ENCODE measurements at places on chromosomes 1 and 21.

DNA sequence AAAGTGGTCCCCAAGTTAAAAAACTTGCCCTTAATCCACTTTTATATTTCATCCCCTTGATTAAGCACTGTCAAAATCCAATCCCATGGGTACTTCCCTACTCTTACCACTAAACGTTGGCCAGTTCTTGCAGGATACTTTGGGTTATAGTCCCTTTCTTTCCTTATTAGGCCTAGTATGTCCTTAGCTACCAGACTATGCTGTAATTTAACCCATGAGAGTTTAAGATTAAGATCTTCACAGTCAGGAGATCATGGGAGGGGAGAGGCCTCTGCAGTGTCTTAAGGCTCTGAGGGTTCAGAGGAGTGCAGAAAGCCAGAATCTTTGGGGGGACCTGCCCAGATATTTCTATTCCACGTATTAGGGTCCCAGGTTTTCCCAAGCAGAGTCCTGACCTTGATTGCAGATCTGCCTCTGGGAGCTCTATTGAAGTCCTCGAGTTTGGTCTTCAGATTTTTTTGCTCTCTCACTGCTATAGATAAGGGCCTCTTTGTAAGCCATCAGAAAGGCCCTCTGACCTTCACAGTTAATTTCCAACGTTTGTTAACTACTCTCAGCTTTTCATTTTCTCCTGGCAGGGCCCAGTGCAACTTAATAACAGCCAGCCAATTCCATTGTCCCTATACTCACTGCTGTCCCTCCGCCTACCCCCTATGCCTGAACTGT lies 9.0 kb upstream of the CGN start:
- no peak for DNase-seq

DNA sequence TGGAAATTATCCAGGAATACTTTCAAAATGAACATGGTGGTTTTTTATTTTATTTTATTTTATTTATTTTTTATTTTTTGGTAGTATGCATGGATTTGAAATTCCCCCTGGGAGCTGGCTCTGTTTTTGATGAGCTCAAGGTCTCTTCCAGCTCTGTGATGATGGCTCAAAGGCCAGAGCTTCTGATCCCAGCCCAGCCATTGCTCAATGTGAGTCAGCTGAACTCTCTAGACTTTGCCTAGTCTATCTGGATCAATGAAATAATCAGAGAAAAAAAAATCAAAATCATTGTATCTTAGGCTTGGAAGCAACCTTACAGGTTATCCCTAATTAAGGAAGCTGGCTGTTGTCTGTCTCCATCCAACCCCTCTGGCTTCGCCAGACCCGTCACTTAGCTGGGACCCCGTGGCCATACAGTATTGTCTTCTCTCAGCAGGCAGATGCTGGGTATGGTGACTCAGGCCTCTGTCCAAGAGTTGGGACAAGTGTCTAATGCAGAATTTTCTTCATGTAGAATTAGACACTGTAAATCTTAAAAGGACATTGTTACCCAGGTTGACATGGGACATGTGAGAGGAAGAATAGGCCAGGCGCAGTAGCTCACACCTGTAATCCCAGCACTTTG lies 90.2 kb upstream of the LPGAT1 start:
- no peak for DNase-seq

DNA sequence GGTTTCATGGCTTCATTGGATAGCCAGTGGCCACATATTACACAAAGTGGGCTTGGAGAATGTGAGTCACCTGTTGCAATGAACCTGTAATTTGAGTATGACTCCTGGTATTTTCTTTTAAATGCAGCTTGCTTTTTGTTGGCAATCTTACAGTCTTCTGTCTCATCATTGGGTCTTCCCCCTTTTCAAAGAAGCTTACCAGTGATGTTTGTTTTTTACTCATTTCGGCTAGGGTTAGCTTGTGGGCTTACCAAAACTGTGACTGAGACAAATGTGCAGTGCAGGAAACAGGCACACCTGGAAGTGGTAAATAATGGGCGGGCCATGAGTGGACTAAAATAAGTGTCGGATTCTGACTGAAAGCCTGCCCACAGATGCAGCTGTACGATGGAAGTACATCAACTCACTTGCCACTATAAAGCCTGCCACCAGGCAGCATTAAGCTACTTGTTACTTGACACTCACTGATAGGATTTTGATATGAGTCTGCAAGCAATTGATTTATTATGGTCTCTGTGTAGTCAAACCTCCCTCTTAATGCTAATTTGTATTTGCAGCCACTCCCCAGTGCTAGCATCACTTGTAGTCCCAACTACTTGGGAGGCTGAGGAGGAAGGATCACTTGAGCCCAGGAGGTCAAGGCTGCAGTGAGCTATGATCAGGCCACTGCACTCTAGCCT lies 4.2 kb downstream of the HHAT start:
- peak; percentile 57 for DNase-seq

GRCh38 chr1:94797291-94797690 lies 22.9 kb upstream of the SLC44A3 start:
- no peak for DNase-seq

DNA sequence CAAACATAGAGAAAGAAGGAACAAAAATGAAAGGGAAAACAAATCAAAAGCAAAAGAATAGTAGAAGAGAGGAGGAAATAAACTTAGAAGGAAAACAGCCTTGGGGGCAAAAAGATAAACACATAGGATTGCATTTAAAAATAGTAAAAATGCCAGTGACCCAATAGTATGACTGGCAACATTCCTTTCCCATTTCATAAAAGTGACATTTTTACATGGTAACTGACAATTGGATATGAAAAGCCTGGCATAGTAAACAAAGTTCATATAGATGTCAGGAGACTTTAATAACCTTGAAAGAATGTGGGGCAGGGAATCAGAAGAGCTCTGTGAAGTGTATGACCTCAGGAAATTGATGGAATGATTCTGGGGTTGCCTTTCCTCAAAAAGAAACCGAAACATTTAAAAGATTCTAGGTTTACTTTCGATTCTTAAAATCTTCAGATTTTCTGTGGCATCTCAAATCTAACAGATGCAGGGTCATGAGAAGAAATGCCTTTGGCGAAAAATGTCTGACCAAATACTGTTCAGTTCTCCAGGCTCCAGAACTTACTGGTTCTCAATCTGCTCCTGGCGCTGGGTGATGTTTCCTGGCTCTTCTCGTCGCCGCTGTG lies 33.7 kb downstream of the SPTA1 start:
- DNase-seq, result no peak
